Stimulated activated CD8-positive, alpha-beta memory T cell treated with anti-CD3 and anti-CD28 coated beads, Interleukin-7, amount 100 ng/mL, for 1 hour (primary cell): ENCODE measurements at places on chromosomes 4 and X.

DNA sequence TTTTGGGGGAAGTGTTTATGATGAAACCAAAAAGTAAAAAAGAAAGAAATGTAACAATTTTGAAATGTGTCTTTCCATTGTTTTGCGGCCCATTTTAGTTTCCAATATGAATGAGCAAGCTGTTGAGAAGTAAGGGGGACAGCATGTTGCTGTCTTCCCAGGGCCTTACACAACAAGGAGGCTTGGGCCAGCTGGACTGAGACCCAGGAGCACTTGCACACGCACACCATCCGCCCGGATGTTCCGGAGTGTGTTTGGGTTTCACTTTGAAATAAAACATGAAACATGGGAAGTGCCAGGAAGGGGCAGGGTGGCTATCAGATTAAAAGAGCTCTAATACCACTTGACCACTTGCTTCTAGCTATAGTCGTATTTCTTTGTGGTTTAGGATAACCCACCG, 144.4 kb downstream of the NHS start:
- no peak for DNase-seq

DNA sequence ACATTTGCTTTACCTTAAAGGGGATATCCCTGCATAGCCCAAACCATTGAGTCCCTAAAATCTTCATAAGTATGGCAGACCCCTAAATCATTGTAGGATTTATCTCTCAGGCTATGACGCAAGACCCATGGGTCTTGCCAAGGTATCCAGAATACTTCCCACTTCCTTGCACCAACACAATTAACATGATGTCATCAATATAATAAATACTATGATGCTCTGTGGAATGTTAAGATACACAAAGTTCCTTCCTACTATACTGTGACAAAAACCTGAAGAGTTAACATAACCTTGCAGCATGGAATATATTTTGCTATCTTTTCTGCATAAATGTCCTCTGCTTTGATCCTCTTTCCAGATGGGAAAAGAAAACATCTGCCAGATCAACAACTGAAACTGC, 49.9 kb upstream of the TMEM184C start:
- no peak for DNase-seq

GRCh38 chrX:55213381-55213780, 6.8 kb upstream of the PAGE5 start:
- no peak for DNase-seq

GRCh38 chr4:136505020-136505419, 1027.3 kb downstream of the PCDH18 start:
- no peak for DNase-seq

GRCh38 chr4:108570993-108571569, 49.3 kb upstream of the RPL34 start:
- DNase-seq, result no peak

DNA sequence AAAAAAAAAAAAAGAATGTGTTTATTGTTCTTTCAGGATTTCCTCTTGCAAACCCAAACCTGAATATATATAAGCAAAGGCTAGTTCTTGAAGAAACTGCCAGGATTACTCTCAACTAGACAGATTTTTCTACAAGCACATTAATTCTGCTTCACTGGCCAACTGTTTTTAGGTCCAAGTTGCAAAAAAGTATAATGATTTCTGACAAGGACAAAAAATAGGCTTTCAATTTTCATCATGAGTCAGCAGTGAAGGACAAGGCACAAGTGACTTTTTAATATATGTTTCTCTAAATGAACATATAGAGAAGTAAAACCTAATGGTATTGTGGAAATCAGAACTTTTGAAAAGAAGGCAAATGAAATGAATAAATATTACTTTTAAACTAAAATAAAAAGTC, 73.7 kb downstream of the ELOVL6 start:
- DNase-seq, result no peak

DNA sequence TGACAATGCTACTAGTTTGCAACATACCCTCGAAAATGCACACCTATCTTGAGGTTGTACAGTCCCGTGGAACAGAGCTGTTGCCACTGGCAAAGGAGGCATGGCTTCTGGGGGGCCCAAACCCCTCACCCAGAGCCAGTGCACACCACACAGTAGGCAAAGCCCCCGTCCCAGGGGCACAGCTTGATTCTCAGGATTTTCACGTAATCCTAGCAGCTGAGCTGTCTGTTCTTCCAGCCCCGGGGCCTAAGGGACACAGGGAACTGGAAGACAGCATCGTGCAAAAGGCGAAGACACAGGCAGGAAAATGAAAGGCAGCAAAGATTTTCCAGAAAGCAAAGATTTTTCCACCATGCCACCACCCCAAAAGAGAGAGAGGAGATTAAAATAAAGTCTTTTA, 77.2 kb downstream of the JAKMIP1 start:
- DNase-seq, result no peak

- no peak for DNase-seq
Measured at GRCh38 chrX:134202561-134202960, 34.4 kb upstream of the CCDC160 start.

DNA sequence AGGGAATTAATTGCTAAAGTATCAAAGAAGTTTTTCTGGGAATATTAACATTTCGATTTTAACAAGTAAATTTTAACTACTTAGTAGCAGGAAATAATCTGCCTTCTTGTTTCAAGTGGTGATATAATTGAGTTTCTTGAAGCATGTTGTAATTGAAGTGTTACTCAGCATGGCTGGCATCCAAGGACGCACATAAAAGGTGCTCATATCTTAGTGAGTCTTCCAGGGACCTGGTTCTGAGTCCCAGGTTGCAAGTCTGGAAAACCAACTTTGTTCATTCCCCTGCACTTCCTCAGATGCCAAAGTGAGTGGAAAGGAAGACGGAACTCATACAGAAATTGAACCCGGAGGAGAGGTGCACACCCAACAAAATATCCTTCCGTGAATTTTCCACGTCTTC, 399.6 kb downstream of the NLGN4X start:
- DNase-seq, result no peak

- no peak for DNase-seq
Measured at GRCh38 chr4:128751354-128751753, 58.1 kb upstream of the JADE1 start.

DNA sequence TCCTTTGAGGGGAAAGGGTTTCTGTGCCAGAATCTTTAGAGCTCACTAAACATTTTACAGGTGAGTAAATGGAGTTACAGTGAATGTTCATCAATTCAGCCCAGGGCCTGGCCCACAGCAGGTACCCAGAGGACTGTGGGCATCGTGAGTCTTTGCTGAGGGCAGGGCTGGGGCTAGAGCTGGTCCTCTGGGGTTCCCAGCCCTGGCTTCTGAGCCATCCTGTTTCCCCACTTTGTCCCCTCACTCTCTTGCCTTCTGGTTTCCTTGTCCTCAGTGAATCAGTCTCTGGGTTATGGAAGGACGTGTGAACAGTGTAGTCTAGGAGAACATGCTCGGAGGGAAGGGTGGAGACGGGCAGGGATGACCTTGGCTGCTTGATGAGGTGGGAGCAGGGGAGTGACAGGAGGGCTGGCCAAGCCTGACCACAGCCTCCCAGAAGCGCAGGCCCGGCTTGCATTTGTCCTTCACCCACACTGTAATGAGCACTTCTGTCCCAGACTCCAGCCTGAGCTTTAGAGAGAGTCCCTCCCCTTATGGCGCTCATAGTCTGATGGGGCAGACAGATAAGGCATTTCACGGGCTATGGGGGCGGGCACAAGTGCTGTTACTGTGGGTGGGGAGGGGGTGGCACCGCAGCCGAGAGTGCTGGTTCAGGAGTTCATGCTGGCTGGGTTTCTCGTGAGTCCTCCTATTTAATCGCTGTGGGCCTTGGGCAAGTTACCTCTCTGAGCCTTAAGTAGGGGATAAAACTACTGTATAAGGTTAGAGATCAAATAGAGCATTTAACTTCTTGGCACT, 17.3 kb downstream of the TBC1D14 start:
- DNase-seq, result no peak

DNA sequence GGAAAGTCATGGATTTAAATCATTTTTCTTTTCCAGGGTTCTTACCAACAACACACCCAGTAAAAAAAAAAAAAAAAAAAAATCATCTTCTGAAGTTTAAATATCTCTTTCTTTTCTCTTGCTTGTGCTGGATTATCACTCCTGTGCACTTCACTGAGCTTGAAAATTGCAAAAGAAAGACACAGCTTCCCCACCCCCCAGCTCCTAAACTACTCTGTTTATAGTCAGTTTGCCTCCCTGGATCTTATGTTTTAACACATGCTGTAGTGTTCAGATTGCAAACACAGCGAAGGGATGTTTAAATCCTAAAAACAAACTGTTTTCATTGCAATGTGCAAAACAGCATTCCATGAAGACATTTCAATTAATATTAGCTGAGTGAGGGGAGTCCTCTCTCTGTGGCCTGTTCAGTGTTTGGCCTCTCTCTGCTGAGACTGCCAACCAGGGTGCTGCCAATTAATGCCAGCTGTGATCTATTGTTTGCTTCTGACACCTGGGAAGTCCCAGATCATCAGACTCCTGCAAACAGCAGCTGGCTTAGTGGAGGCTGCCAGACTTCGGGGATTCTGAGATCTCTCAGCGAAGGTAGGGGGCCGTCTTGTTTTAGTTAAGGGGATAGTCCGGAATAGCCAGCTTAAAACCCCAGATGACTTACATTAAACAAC, 171.1 kb upstream of the PITX2 start:
- DNase-seq, result no peak

DNA sequence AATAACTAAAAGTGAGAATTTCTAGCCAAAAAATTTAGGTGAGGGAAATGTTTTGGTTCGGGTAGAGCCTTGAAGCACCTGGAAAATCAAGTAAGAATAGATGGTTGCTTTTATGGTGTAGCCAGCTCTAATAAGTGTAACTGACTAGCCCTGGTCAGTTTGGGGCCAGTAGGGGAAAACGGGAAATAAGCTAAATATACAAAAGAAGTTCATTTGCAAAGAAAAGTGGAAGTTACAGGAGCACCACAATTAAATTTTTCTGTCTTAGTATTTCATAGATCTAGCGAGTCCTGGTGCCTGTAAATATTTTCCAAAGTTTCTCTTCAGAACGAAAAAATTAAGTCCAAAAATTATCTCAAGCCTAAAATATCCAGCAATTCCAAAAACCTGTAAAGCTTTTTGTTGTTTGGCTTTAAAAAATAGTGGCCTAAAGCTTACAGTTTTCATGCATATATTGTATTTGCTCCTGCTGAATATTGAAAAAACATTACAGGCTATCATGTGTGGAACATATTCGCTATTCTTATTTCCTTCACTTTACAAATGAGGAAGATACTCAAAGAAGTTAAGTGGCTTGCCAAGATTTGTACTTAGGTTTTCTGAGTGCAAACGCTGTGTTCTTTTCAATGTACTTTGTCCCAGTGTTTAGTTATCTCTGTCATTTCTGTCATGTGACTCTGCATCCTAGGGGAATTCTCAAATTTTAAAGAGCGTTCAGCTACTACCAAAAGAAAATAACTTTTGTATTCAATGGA, 7.3 kb upstream of the PTPN13 start:
- no peak for DNase-seq

GRCh38 chrX:17670874-17671273, 66.4 kb upstream of the SCML1 start:
- no peak for DNase-seq

DNA sequence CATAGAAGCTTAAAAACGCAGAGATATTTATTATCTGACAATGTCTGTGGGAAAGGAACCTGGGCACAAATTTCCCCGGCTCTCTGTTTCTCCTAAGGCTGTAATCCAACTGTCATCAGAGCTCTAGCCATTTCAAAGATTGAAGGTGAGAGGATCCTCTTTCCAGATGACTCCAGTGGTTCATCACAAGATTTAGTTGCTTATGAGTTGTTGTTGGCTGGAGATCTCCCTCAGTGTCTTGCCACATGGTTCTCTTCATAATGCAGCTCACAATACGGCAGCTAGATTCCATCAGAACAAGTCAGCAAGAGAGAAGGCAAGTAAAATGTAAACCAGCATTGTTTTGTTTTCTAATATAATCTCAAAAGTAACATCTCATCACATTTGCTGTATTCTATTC, 369.4 kb downstream of the GASK1B start:
- no peak for DNase-seq

GRCh38 chr4:86482306-86483172, 111.6 kb upstream of the PTPN13 start:
- DNase-seq, result no peak

DNA sequence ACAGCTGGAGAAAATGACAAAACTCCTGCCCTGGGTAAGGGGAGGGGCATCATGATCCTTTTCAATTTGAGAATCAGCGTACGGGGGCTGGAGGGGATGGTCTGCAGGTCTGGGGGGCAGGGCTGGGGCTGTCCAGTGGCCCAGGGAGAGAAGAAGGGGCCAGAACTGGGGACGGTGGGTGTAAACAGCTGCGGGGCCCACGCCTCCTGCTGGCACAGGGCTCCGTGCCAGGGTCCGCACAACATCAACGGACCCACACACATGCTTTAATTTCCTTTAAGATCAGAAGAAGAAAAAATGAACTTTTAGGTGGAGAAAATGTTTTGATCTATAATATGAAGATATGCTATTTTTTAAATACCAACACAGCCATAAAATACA, 52.1 kb downstream of the PSAPL1 start:
- DNase-seq, result no peak

- no peak for DNase-seq
Measured at GRCh38 chr4:122503214-122503613, 46.7 kb upstream of the IL2 start.

DNA sequence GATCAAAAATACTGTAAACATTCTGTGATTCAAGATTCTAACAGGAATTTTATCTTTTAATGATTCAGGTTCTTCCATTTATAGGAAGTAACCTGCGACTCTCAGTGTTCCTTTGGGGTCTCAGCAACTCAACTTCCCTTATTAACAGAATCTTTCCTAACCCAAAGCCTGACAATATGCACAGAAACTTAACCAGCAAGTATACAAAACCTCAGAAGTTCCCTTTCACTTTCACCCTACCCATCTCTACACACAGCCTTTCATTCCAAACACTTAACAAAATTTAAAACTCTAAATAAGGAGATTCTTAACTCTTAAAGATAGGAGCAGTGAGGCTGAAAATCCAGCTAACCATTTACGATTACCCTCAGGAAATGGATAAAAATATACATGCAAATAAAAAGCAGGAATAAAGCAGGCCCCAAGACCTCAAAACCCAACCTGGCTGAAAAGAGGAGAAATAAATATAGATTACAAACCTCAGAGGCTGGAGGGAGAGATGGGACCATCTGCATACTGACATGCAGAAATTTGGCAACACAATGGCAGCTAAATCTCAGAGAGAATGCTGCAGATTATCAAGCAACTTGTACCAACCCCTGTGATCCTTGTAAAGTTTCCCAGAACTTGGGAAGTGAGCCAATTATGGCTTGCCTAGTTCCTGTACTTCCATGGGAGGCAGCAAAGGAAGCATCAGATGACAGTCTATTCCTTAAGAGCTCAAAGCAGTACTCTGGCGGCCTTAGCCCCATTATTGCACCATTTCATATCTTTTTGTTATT, 101.0 kb downstream of the ATP11C start:
- no peak for DNase-seq
